Stimulated activated CD4-positive, alpha-beta T cell treated with anti-CD3 and anti-CD28 coated beads, Interleukin-12 subunit alpha, Interleukin-12 subunit beta, amount 100 ng/mL, for 4 hours (primary cell): ENCODE measurements at places on chromosomes 7 and 10.
A peak's percentile ranks its signal among the peaks of the same experiment; 100 is the strongest.

- DNase-seq = no peak
Observed at GRCh38 chr10:78494179-78494578, 460.5 kb downstream of the RPS24 start.

- no peak for DNase-seq
Observed at GRCh38 chr7:135704698-135705097, 23.3 kb downstream of the SLC13A4 start.

- no peak for DNase-seq
Observed at GRCh38 chr10:12699781-12700556, 301.5 kb downstream of the CCDC3 start.

- no peak for DNase-seq
Observed at GRCh38 chr10:9010931-9011670, 956.6 kb downstream of the GATA3 start.

- no peak for DNase-seq
Observed at GRCh38 chr10:131626274-131626673, 274.5 kb upstream of the PPP2R2D start.

- no peak for DNase-seq
Observed at GRCh38 chr7:121139427-121139826, 150.9 kb downstream of the CPED1 start.

DNA sequence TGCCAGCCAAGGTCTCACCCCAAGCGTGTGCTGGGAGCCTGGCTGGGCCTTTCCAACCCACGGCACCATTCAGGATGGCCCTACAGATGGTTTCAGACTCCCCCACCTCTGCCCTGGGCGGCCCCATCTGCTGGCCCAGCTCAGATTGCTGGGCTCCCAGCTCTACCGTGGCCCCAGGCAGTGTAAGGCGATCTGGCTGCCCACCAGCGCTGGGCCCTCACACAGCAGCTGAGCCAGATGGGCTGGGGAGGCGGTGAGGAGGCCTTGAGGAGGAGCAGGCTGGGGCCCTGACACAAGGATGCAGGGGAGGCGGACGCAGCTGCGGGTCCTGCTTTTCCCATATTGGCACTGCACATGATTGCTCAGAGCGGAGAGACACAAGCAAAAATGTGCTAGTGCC, 162.8 kb downstream of the NRF1 start:
- no peak for DNase-seq

GRCh38 chr7:4830176-4830575, 31.7 kb downstream of the PAPOLB start:
- peak; percentile 52 for DNase-seq

GRCh38 chr7:137980308-137980707, 21.6 kb downstream of the CREB3L2 start:
- DNase-seq = no peak

- DNase-seq = peak; percentile 1
Observed at GRCh38 chr7:141785706-141786552, 4.1 kb upstream of the TAS2R5 start.

- DNase-seq = no peak
Observed at GRCh38 chr7:86745013-86745745, 101.5 kb downstream of the GRM3 start.

- no peak for DNase-seq
Observed at GRCh38 chr7:40882071-40882658, 747.4 kb downstream of the SUGCT start.

GRCh38 chr10:59752278-59752940, 846 bp downstream of the MRLN start:
- no peak for DNase-seq

- no peak for DNase-seq
Observed at GRCh38 chr7:142593106-142593505, 156.2 kb upstream of the PRSS1 start.

DNA sequence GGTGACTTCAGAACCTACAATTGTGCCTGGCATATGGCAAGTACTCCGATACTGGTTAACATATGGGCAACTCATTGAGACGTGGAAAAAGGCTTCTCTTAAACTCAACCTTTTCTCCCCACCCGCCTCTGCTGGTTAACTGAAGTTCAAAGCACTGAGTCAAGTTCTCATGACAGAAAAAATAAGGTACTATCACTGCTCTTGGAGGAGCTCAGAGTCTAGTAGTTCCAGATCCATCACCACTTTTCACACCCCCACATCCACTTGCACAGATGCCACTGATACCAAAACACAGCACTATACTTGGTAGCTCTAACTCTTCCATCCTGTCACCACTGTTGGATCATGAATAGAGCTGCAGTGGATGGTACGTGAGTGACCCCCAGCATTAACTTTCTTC, 36.2 kb downstream of the CCDC6 start:
- DNase-seq = no peak

DNA sequence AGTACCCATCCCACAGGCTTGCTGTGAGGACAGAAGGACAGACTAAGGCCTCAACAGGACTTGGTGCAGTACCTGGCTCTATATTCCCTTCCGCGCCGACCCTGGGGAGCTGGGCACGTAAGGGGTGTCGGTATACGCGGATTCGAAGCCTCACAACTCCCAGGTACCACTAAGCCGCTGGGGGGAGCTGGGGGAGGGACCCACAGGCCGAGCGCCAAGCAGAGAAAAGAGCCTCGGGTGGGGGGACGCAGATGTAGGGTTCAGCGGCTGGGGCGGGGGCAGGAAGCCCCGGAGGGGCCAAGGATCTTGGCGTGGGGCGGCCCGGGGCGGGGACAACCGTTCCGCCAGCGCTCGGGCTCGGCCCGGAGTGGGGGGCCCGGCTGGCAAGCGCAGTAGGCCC, 126.4 kb upstream of the ZNF746 start:
- DNase-seq = peak; percentile 36

GRCh38 chr7:24227603-24228359, 56.2 kb upstream of the NPY start:
- DNase-seq = no peak

DNA sequence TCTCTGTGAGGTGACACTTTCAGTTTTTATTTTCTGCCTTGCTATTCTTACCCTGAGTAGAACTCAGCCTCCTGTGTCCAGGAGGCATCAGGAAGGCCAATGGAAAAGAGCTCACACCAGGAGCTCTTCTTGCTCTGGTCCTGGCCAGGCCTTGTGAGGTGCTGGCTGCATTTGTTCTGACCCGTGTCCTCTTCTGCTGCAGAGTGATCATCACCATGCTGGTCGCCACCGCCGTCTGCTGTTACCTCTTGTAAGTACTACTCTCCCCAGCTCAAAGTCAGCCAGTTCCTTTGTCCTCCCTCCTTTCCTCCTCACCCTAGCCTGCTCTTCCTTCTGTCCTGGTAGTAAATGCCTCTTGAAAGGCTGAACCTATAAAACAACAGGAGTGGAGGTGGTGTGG, 1.6 kb downstream of the ATP6V0E2 start:
- no peak for DNase-seq

- no peak for DNase-seq
Observed at GRCh38 chr10:787933-788651, 98.6 kb upstream of the DIP2C start.

DNA sequence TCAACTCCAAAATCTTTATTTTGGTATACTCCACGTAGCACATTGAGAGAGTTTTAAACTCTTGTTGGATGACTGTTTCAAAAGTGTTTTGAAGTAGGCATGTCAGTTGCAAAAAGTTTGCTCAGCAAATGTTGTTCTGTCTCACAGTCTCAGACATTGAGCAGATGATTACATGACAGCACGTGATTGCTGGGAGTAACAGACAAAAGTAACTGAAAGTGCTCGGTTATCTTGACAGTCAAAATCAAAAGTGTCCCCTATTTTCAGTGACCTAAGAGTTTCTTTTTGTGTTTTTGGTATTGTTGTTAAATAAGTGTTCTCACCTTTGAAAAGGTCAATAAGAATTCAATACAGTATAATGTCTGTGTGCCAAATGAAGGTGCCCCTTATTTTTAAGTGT, 84.3 kb downstream of the CFTR start:
- no peak for DNase-seq

DNA sequence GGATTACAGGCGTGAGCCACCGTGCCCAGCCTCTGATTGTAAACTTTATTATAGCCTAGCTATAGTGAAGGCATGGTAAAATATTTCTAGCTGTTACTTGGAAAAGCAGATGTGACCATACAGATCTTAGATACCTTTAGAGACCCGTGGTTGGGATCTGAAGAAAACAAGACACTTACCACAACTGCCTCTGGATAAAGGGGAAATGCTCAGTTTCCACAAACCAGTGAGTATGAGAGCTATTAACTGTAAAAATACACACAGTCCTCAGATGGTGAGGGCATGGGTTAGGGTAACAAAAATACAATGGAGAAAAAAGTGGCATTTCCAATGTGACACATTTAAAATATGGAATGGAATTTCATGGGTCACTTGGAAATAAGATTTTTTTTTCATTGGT, 63.0 kb downstream of the ZNF438 start:
- no peak for DNase-seq

DNA sequence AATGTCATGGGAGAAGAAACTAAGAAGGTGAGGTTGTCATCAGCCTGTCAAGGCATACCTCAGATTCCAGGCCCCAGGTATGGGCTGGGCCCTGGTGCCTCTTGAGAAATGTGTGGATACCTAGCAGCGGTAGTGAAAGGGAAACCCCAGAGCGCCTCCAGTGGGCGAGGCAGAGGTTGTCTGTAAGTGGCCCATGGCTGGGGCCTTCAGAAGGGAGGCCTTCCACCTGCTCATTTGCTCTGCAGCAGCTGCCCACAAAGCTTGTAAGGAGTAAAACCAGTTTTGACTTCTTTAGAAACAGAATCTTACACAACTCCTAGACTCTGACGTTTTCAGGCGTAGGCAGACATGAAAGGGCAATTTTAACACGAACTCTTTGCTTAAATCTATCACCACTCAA, 509.9 kb downstream of the PARD3 start:
- no peak for DNase-seq

- no peak for DNase-seq
Observed at GRCh38 chr7:127962589-127963361, 68.5 kb downstream of the LRRC4 start.

DNA sequence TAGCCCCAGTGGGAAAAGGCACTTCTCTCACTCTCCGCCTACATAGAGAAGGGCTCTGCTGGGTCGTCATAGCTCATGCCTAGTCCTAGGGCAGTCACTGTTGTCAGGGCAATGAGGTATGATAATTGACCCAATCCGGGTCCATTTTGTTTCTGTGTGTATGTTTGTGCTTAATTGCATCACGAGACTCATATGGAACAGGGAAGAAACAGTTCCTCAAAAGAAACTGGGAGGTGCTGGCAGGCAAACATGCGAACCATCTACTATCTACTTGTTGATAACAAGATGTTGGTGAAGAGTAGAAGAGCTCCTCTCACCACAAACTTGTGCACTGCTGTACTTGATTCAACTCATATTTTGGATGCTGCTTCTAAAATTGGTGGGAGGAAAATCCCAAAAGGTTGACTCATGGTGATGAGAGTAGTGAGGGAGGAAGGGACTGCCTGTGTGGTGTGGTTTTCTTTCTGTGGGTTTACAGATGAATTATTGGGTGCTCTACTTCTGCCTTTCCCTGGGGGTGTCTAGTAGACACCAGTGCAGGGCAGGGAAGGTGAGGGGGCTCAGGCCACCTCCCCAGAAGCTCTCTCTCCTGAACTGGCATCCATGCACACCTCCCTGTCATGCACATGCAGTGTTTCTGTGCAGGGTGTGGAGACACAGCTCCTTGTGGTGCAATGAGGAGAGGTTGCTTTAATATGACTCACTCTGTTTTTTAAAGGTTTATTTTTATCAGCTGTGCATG, 29.4 kb downstream of the LSMEM1 start:
- no peak for DNase-seq
